NCI-H524 (cell line): ENCODE measurements at places on chromosomes 1 and 21.

DNA sequence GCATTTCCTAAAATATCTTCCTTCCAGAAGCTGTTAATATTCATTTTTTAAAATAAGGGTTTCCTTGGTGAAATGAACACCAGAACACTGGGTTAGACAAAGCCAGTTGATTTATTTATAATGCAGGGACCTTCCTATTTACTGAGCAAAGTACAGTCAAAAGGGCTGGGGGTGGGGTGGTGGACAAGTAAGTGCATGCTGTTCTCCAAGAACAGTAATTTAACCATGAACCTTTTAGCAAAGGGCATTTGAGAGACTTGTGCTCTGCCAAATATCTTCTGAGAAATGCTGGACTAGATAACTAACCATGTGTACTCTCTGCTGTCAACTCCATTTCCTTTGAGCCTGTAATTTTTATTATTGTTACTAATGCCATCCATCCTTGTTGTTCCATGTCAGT lies 100.2 kb downstream of the OMA1 start:
- no peak for DNase-seq

DNA sequence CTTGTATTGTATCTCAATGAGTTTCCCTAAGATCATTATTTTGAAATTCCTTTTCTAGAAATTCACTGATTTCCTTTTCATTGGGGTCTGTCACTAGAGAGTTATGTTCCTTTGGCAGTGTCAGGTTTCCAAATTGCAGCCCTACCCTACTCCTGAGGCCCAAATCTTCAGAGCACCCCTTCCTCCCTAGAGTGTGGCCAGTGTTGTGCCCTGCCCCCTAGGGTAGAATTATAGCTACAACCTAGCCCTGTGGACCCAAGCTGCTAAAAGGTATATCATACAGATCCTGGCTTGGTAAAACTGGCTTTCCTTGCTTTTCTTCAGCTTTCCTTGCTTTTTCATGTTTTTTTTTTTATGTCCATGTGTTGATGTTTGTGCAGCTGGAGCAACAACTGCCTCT lies 60.7 kb downstream of the DIPK1A start:
- DNase-seq, result no peak

- DNase-seq, result no peak
Measured at GRCh38 chr1:65734979-65735378, 57.7 kb upstream of the PDE4B start.

- no peak for DNase-seq
Measured at GRCh38 chr1:244368279-244368678, 83.4 kb downstream of the ADSS2 start.

DNA sequence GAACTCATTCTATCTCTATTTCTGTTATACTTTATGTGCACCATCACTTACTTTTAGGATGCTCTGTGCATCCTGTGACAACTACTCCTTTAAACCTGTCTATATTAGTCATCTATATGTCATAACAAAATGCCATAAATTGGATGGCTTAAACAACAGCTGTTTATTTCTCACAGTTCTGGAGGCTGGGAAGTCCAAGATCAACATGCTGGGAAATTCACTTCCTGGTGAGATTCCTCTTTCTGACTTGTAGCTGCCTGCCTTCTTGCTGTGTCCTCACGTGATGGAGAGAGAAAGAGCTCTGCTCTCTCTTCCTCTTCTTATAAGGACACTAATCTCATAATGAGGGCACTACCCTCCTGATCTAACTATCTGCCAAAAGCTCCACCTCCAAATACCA lies 62.3 kb upstream of the RCOR3 start:
- no peak for DNase-seq

DNA sequence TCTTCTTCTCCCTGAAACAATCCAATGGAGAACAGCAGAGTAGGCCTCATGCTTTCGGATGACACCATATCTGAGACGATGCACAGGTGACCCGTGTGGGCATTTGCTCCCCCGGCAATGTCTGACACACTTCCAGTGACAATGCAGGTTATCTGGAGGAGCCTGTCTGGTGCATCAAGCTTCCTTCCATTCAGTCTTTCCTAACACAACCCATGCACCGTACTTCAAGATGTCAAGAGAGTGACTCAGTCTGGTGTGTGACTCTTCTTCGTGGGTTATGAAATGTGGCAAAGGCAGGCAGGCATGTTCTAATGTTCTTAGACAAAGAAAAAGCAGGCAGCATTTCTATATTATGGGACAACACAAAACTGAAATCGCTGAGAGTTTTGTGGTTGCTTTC lies 159.1 kb downstream of the EDEM3 start:
- DNase-seq, result no peak

GRCh38 chr21:14454016-14455009 lies 71.4 kb upstream of the HSPA13 start:
- no peak for DNase-seq

GRCh38 chr1:28208818-28209441 lies 23.9 kb downstream of the DNAJC8 start:
- DNase-seq, result peak; percentile 28

DNA sequence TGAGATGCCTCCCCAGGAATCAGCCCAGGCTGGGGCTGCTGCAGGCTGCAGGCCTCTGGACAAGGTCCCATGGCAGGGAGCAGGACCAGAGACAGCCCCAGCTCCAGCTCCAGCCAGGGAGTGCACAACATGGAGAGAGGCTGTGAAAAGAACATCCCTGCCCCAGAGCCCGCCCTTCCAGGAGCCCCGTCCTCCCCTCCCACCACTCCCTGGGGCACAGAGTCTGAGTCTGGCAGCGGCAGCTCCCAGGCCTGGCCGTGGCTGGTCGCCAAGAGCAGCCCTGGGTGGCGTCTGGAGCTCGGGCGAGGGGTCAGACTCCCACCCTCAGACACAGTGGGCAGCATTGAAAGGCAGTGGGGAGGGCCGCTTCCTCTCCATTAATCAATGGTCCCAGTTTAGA lies 37.8 kb downstream of the MEGF6 start:
- DNase-seq, result no peak

DNA sequence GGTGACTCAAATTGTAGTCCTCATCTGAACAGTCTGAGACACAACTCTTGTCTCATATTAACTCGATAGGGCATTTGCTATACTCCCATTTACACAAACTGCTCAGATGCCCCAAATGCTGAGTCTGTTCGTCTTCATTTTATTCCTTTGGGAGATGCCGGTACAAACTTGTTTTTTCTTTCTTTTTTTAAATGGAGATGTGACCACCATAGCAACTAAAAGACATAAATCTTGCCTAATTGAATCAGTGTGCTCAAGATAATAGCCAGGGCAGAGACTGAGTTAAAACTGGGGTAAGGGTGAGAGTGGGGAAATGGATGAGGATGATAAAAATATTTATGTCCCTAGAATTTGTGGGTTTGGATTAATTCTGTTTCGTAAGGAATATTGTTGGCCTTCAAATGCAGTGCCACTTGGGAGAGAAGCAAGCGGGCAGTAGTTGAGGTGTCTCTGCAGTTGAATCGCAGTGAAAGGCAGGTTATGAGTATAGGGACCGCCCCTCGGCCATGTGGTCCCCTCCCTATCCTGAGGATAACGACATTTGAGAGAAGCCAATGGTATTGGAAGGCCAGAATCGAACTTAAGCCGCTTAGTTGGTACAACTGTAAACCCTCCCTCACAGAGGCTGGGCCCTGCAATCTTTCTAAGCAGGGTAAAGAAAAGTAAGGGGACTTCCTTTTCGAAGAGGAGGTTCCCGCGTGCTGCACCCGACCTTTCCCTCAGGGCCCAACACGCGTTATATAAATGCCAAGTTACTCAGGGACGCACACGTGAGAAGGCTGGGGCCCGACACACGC lies 859 bp upstream of the LRRC8B start:
- peak; percentile 84 for DNase-seq

DNA sequence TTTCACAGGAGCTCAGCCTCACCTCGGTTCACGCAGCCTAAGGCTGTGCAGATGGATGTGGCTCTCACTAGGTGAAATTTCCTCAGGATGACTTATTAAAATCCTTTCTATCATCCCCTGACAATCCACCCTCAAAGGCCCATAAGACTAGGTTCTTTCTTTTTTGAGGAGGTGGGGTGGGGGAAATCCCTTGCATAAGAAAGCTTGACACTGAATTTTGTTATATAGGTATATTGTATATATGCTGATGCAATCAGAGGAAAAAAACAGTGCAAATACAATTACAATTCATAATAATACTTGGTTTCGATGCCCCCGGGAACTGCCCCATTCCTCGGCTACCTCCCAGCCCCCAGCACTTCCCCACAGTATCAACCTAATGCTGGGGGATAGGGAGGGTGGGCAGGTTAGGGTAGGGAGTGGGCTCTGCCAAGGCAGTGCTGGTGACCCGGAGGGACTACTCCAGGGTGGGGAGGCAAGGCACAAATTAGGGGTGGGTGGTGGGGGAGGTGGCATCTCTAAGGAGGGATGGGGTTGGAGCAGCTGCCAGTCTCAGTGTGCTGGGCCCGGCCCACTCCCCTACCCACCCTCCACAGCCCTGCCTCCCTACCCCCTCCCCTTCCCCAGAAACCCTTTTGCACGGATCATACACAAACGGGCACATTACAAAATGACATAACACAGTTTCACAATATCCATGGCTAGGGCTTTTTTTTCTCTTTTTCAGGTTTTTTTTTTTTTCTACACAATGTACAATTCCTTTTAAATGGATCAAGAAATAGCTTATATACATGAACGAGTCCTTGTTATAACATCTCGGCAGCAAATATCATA lies 30.9 kb downstream of the SLC27A3 start:
- no peak for DNase-seq

- DNase-seq, result no peak
Measured at GRCh38 chr1:24908591-24909259, 21.4 kb downstream of the RUNX3 start.

GRCh38 chr1:25615563-25616094 lies 962 bp upstream of the MAN1C1 start:
- peak; percentile 20 for DNase-seq

GRCh38 chr1:112418099-112418892 lies 22.3 kb downstream of the CTTNBP2NL start:
- DNase-seq, result no peak

GRCh38 chr21:36433059-36433709 lies 46.7 kb downstream of the CLDN14 start:
- no peak for DNase-seq

DNA sequence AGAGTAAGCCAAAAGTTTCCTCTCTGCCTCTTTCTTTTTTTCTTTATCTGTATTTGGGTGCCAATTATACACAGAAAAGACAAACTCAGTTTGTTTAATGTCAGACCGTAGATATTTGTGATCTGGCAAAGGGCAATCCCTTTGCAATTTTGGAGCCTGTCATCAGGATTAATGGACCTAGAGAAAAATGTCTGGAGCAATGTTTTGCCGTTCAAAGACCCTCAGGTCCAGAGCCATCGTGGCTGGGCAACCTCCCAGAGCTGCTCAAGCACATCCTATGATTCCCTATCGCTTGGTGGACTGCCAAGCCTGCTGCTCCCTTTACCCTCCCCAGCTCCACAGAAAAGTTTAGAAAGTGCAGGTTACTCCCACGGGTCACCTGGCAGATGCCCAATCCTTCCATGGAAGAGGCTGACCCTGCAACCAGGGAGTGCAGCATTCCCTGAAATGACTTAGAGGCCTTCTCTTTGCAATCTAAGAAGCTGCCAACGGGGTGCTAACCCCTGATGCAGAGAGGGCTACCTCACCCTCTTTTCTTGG lies 112.5 kb upstream of the NGF start:
- no peak for DNase-seq

DNA sequence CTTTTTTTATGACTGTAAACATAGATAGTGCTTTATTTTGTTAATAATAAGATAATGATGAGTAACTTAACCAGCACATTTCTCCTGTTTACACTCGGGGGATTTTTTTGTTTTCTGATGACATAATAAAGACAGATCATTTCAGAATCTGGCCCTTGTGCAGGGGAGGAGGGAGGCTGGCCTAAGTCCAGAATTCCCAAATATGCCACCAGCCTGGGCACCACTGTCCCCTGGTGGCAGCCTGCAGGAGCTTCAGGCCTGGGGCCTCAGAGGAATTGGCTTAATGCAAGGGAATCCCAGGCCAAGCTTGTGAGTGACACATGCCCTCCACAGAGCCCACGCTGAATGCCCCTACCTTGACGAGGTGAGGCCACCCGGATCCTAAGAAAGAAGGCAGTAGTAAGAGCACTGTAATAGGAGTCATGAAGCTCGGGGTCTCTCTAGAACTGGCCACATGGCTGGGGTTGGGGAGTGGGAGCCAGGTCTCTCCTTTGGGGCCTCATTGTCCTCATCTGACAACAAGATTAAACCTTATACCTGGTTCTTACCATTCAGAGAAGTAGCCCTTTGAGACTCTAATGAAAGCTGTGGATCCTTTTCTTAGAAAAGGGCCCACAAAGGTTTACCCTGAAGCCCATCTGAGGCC lies 24.1 kb downstream of the ETNK2 start:
- DNase-seq, result peak; percentile 72

- no peak for DNase-seq
Measured at GRCh38 chr1:199081739-199082138, 442.9 kb downstream of the PTPRC start.

GRCh38 chr1:61742620-61743430 lies 545 bp downstream of the PATJ start:
- DNase-seq, result peak; percentile 50

- no peak for DNase-seq
Measured at GRCh38 chr1:224534731-224535130, 81.4 kb upstream of the CNIH3 start.

- DNase-seq, result no peak
Measured at GRCh38 chr1:89484092-89485038, 40.3 kb upstream of the LRRC8B start.

DNA sequence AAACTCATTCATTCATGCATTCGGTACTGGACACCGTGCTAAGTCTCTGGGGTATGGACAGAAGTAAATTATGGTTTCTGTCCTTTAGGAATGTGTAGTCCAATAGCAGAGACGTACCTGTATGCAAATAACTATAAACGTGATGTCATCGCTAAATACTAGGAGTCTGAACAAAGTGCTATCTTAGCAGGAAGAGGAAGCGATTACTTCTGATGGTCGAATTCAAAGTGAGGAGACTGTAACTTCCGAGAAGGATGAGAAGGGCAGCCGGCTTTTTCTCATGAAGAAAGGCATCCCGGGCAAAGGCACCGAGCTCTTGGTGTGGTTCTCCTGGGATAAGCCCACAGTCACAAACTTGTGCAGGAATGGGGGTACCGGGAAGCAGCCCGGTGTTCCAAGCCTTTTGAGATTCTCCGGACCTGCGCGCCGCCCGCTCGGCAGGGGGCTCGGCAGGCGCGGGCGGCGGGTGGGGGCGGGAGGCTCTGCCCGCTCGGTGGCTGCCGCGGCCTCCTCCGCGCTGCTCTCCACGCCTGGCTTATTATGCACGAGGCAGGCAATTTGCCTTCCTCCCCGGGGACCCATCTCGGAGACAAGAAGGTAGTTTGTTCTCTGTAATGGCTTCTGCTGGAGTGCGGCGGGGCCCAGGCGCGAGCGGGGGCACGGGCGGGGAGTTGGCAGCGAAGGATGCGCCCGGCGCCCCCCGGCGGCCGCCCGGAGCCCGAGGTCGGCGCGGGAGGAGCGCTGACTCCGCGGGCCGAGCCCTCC lies 67.5 kb upstream of the CD1D start:
- peak; percentile 34 for DNase-seq

- no peak for DNase-seq
Measured at GRCh38 chr1:1187938-1188337, 14.3 kb downstream of the TTLL10 start.

GRCh38 chr1:234722904-234723720 lies 113.1 kb upstream of the IRF2BP2 start:
- DNase-seq, result no peak
